Stimulated activated CD8-positive, alpha-beta memory T cell treated with anti-CD3 and anti-CD28 coated beads, Interleukin-4, amount 100 ng/mL, for 24 hours (primary cell): ENCODE measurements at places on chromosomes 1 and 21.

DNA sequence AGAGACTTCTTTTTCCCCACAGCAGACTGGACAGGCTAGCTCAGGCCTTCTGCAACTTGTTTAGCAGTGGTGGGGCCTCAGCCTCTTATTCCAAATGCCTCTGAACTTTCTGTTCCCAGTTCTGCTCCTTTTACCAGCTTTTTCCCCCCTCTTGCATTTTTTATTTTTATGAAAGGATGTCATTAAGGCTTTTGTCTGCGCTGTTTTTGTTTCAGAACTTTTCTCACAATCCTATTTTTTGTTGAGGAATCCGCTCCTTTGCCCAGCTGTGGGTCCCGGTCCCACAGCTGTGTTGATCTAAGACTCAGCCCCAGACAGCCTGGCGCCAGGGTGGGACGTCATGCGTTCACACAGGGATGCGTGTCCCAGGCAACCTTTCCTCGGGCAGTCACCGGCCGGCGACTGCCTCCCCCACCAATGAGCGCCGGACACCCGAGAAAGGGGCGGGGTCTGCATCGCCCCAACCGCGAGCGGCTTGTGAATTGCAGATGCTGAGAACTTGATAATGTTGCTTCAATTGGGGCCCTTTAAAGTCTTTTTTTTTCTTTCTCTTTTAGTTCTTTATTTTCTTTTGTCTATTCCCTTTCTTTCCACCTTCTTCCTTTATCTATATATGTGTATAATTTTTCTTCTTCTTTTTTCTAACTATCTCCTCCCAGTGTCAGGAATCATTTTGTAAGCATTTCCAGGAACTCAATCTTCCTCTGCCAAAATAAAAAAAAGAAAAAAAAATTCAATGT lies 3.0 kb upstream of the ID3 start:
- DNase-seq = no peak

DNA sequence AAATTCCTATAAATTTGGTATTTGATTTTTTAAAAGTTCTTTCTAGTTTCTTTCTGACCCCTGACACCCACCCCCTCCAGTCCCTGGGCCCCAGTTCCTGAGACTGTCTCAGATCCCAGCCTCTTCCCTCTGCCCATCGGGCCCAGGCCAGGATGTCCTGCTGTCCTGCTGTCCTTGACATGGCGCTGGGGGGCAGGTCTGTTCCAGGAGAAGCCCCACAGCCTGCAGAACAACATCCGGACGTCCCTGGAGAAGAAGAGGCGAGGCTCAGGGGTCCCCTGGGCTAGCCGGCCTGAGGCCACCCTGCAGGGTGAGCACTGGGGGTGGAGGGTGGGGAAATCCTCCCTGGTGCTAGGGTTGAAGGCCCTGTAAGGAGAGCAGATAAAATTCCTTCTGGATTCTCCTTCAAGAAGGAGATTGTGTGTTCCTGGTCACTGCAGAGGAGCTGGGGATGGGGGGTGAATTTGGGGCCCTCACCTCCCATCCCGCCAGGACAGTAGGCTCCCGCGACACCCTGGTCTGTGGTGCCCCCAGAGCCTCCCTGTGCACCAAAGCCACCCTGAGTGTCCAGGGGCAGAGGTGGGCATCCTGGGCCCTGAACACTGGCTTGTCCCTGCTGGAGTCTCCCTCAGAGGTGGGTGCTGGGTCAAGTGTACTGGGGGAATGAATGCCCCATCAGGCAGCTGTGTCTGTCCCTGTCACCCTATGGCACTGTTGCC lies 45.0 kb downstream of the DISP3 start:
- no peak for DNase-seq

GRCh38 chr1:211538287-211538686 lies 40.7 kb downstream of the SLC30A1 start:
- DNase-seq = no peak

DNA sequence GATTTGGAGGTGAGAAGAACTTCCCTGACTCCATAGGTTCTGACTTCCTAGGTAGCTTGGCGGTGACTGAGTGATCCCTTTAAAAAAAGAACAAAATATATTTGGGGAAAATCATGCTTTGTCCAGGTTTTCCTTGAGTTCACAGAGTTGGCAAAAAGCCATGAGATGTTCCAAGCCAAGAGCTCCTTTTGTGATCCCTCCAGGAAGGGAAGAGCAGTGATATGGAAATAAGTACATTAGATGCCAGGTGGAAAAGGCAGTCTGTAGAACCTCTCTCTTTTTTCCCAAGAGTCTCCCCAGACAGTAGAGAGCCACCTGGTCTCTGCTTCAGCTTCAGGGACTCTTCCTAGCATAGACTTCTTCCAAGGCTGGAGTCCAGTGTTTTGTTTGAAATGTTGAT lies 10.2 kb downstream of the TLCD4 start:
- DNase-seq = no peak

DNA sequence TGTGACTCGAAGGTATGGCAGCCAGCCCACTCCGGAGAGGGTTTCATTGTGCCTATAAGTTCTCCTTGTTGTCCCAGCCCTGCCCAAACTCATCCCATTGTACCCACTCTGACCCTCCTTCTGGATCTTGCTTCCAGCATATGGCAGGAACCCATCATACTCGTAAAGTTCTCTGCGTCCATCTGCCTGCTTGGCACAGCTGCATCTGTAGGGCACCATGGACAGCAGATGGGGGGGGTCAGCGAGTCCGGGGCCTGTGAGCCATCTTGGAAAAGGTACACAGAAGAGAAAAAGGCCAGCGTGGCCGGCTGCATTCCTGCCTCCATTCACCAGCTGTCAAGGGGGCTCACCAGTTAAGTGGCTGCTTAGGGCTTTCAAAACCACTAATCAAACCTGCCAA lies 94.9 kb upstream of the IGSF21 start:
- no peak for DNase-seq

- DNase-seq = no peak
Measured at GRCh38 chr21:33069994-33070743, at the start of gene OLIG1. TSS of gene OLIG1 (plus strand) at chr21:33070141. CDS start at chr21:33070247, 106 bp downstream.

DNA sequence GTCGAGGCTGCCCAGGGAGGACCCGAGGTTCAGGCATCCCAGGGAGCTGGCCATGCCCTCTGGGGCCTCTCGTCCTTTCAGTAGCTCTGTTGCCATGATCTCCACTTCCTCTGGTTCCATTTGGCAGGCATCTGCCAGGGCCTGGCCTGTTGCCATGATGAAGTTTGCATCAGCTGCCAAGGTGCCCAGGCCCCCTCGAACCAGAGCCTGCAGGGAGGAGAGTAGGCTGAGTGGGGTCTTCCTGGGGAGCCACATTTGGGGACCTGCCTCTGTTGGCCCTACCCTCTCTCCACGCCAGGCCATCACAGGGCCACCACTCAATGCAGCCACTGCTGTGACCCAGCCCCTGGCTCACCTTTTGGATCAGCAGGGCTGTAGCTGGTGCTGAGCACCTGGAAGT lies 16.4 kb upstream of the KIF21B start:
- no peak for DNase-seq

GRCh38 chr1:83318366-83318765 lies 680.6 kb downstream of the TTLL7 start:
- DNase-seq = no peak

- DNase-seq = peak; percentile 6
Measured at GRCh38 chr1:157626099-157626498, 28.2 kb upstream of the FCRL4 start.

DNA sequence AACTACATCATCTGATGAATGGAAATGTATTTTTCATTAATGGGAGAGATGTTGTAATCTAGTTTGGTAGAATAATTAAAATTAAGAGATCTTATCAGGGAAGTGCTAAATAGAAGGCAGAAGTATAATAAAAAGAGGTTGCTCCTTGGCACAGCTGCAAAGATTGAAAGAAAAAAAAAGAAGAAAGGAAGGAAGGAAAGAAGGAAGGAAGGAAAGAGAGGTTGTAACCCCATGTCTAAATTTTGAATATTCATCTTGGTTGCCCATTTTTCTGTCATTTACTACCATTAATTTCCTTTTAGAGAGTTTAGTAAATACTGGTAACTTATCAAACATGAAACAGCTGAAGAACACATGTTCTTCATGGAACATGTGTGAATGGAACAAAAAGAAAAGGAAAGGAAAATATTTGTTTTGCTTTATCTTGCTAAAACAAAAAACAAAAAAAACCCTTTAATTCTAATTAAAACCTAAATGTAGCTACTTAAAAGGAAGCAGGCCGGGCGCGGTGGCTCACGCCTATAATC lies 10.5 kb upstream of the MDM4 start:
- no peak for DNase-seq

DNA sequence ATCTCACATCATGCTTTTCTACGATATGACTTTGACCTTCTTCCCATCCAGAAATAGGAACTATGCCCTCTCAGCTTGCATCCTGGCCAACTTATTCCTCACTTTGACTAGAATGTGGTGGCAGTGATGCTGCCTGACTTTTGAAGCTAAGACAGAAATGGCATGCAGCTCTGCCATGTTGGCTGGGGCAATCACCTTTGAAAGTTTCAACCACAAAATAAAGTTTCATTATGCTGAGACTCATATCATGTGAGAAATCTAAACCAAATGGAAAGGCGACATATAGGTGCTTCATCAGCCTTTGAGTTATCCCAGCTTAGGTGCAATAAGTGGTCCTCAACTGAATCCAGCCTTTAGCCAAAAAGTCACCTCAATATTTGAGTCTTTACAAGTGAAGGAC lies 370.0 kb upstream of the CHRM3 start:
- no peak for DNase-seq

- DNase-seq = no peak
Measured at GRCh38 chr1:56550138-56550858, 29.1 kb downstream of the PLPP3 start.

DNA sequence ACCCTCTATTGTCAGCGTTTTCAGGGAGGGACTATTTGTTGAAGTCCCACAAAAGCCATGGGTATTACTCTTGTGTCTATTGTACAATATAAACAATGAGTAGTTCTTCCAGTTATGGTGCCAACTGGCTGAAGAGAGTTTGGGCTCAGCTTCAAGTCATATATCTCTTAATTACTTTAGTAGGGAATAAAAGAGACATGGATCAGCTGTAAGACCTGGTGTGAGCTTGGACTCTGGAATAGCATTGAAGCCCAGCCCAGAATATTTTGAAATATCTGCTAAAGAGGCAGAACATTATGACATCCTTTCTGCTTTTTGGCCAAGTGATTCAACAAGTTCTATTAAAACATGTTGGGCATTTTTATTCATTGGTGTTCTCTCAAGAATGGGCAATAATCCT lies 224.9 kb downstream of the BACH1 start:
- DNase-seq = no peak

DNA sequence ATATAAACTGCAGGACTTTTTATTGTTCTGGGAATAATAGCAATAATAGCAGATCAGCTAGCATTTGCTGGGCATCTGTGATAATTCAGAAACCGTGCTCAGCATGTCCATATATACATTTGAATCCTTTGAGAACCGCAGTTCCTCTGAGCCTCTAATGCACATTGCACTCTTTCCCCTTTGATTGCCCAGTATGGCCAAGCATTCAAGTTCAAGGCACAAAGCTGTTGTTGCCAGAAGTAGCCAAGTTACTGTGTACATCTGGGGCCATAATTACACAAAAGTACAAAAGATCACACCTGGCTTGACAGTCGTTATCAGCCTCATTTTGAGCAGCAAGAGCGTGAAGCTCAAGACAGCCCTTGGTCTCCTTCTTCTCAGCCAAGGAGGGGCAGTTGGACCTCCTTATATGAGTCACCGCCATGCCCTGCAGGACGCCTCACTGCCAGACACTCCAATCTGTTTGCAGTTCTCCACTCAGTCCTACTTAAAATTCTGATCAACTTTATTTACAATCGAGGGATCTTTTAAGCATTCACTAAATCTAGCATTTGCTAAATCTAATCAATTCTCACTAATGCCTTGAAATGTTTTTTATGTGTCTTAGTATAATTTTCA lies 216.0 kb downstream of the SLC35F3 start:
- DNase-seq = no peak

DNA sequence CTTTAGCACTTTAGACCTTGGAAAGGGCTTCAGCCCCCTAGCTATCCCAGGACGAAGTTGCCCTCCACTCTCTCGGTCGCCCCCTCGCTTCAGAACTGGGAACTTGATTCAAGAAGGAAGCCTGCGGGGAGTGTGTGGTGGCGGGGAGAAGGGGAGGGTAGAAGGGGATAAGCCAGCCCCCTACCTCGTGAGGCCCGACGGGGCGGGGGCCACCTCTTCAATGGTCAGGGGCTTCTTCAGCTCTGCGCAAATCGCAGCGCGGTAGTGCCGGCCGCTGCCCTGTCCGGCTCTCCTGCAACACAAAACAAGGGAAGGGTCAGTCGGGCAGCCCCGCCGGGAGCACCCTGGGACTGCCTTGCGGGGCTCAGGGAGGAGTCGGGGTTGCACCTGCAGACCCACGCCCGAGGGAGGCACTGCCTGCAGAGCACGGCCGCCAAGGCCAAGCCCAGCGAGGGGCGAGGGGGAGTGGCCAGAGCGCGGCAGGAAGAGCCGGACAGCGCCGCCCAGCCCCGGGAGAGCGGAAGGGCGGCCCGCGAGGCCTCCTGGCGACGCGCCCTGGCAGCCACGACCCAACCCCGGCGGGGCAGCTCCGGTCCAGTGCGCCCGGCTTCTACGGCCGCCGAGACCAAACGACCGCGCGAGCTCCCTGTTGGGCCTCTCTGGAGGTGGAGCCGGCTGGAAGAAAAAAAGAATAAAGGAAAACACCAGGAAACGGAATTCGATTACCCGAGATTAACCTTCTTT lies 56.2 kb upstream of the RASAL2 start:
- DNase-seq = no peak
